ENCODE measurements at places on chromosomes 3 and 15.

DNA sequence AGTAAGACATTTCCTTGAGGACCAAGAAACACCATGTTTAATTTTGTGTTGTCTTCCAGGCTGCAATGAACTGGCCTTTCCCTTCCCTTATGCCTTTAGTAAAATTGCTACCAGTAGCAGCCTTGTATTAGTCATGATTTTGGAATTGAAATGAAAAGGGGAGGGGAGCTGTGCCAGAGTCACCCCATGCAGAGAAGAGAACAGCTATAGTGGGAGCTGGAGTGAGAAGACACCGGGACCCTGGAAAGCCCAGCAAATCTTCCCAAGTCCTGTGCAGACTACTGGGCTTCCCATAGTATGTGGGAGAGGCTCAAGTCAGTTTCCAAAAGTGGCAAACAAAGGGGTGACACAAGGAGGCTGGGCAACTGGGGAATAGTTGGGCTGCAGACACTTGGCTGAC lies 178.5 kb downstream of the NR1D2 start:
- DNase-seq = no peak

- no peak for DNase-seq
These were observed 50.1 kb downstream of the CADPS start for GRCh38 chr3:62824965-62825592.

- DNase-seq = no peak
These were observed 120.6 kb downstream of the ATG7 start for GRCh38 chr3:11392860-11393114.

DNA sequence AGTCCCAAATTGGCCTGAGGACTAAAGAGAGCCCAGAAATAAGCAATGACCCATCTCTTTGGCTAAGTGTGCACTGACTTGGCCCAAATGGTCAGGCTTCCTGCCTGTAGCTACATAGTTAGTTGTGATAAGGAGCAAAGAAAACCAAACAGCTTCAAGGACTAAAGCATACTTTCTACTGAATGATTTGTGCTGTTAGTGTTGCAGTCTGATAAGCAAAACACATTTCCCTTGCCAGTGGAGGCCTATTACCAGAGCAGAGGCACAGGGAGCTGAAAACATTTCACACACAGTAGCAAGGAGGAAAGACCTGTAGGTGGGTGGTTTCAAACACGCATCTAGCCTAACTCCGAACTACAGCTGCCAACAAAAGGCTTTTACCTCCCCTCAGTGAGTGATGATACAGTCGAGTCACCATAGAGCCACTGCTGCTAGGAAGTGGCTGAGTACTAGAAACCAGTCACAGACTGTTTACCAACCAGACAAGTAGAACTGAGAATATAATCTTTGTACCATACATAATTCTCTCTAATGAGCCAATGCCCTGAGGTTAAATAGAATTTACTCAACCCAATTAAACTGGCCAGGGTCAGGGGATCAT lies 222.3 kb upstream of the THBS1 start:
- DNase-seq = no peak

DNA sequence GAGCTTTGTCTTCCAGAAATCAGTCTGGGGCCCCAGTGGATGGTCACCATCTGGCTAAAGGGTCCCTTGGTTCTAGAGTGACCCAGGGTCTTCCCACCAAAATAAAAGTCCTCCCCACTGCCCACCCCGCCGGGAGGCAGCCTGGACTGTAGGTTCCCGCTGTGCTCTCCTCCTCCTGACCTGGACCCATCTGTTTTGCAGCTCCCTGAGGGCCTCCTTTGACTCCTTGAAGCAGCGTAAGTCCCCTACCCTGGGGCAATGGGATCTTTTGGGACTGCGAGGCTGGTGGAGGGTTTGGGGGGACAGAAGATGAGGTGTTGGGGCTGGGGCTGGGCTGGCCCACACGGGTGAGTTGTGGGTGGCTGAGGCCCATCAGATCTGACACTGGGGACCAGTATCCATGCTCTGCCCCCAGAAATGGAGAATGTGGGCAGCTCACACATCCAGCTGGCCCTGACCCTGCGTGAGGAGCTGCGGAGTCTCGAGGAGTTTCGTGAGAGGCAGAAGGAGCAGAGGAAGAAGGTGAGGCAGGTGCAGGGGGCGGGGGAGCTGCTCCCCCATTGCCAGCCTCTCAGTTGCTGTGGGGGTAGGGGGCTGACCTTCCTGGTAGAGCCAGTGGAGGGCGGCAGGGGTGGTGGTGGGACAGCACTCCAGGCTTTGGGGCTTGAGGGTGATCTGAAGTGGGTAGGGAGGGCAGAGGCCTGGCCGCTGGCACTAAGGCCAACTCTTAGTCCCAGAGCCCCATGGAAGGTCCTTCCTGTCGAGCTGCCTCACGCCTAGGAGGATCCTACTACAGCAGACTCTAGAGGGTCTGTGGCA lies 30.4 kb downstream of the PSTPIP1 start:
- no peak for DNase-seq

DNA sequence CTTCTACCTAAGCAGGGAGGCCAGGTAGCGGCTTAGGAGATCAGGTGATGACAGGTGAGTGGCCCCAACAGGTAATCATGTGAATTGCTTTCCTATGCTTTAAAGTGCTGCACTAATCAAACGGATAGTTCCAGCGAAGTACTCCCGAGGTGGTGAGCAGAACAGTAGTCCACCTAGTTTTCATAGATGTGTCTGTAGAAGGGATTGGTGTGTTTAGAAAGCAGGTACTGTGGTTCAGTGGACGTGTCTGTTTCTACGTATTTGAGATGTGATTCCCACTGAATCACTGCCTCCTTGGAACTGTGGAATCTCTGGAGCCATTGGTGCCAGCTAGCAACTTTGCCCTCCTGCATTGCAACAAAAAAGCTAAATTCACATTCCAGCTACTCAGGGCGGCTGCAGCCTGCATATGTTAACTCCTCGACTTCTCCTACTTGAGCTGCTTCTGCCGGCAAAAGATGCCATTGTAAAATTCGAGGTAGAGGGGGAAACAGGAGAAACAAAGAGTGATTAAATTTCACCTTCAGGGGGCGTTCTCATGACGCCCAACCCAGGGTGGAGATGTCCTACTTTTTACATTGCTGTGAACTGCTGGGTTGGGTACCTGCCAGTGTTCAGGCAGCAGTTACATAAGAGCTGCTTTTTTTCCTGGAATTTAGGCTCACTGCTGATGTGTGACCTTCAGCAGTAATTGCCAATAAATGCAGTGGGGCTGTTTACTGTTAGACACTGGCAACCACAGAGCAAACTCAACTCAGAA lies 227.3 kb downstream of the ITPR1 start:
- DNase-seq = no peak

GRCh38 chr3:125262161-125262560 lies 49.6 kb upstream of the SLC12A8 start:
- no peak for DNase-seq

- DNase-seq = no peak
These were observed 13.2 kb downstream of the PFKFB4 start for GRCh38 chr3:48543271-48543866.

GRCh38 chr15:48976444-48977088 lies 12.8 kb upstream of the SHC4 start:
- DNase-seq = no peak

GRCh38 chr15:59349680-59350420 lies 22.8 kb downstream of the MYO1E start:
- no peak for DNase-seq

GRCh38 chr3:155863072-155863784 lies 7.2 kb upstream of the GMPS start:
- DNase-seq = no peak

GRCh38 chr3:112092496-112093179 lies 6.4 kb downstream of the C3orf52 start:
- no peak for DNase-seq

GRCh38 chr3:129936757-129937156 lies 37.8 kb upstream of the TRH start:
- no peak for DNase-seq

DNA sequence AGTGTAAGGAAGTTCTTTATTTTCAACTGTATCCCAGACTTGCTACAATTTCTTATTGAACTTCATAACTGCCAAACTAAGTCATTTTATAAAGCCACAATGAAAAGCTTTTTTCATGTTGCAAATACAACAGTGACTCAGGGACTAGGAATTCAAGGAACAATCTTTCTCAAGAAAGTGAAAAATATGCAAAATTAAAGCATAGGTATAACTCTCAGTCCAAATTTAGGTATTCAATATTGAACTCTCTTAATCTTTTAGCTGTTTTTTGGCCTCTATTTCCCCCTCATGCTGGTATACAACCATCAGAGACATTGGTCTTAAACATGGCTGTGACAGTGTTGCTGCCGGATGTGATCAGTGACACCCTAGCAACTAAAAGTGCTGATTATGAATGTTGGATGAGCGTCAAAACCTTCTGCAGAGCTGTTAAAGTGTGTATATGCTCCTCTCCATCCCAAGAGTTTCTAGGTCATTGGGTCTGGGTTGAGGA lies 476.9 kb downstream of the ZNF385D start:
- DNase-seq = no peak

GRCh38 chr3:138124706-138125355 lies 7.4 kb downstream of the A4GNT start:
- DNase-seq = no peak

- no peak for DNase-seq
These were observed 6.9 kb upstream of the TNFSF10 start for GRCh38 chr3:172530101-172530561.

GRCh38 chr3:172613845-172614244 lies 90.6 kb upstream of the TNFSF10 start:
- no peak for DNase-seq

GRCh38 chr3:61177450-61177849 lies 73.8 kb downstream of the FHIT start:
- no peak for DNase-seq

DNA sequence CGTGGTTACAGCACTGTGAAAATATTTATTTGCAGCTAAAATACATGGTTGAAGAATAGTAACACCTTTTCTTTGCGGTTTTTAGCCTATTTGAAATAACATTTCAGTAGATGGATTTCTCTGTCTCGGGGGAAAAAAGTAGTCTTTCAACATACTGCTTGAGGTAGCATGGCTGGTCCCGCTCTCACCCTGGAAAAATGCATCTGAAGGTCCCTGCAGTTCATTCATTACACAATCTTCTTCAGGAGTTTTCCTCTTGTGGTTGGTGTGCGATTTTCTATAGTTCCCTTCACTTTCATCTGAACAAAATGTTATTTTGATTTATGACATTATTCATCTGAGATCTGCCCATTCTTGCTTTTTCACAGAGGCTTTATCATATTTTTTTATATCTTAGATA lies 75.9 kb downstream of the STRIT1 start:
- no peak for DNase-seq

DNA sequence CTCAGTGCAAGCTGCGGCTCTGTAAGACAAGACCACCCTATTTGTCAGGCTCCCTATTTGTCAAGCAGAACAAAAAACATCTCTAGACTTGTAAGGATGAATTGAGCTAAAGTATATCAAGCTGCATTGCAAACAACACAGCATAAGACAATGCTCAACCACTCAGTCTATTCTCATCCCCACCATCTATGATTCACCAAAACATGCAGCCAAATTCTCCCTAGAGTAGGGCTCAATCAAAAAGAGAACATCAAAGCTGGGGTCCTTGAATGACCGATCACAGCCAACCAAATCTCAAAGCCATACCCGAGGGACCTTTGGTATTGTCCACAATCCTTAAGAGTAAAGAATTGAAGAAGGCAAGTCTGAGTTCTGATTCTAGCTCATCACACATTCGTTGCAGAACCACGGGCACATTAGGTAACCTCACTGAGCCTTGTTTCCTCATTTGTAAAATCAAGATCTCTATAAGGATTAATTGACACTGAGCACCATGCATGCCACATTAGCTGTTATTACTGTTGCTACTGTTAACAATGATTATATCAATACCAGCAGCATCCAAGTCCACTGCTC lies 31.2 kb downstream of the RFTN1 start:
- DNase-seq = no peak

- peak; percentile 29 for DNase-seq
These were observed 453.7 kb downstream of the FOXP1 start for GRCh38 chr3:71129611-71130431.

DNA sequence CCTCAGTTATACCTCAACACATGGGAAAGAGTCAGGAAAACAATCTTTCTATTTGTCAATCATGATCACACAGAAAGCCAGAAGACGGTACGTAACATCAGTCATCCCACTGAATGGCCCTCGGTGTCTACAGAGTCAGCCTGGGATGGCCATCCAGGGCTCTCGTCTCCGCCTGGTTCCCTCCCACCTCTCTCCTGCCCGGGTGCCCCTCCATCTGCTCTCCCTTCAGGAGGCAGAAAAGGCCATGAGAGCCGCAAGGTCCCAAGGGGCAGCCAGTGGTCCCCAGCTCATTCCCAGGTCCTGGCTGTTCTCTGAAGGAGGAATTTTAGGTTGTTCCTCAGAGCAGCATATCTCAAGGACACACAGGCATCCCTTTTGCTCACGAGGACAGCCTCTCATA lies 4.4 kb upstream of the LRRC15 start:
- DNase-seq = no peak

GRCh38 chr3:197700095-197700494 lies 36.6 kb downstream of the RUBCN start:
- DNase-seq = no peak

DNA sequence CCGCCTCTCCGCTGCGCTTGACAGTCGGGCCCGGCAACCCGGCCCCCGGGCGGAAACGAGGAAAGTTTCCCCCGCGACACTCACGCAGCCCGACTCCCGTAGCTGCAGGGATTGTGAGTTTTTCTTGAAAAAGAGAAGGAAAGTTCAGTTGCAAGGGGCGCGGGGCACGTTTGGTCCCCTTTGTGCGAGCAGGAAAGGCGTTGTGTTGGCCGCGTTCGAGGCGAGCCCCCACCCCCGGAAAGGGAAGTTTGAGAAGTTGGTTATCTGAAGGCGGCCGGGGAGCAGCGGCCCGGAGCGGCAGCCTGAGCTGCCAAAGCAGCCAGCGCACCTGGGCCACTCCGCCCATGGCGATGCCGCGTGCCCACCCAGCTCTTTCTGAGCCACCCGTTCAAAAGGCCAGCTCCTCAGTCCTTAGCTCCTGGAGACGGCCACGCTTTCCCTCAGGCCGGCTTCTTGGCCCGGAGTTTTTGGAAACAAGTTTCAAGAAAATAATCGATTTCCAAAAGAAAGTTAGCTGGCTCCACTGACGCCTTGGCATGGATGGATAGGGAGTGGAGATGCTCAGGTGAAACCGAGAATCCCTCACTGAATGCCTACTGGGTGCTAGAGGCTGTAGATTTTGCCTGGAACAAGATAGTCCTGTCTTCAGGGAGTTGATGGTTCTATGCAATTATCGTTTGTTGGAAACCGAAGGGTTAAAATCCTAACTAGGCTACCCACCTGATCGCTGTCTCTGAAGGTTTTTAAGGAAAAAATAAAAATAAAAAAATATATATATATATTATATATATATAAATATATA lies 832 bp downstream of the TGFBR2 start:
- DNase-seq = no peak

GRCh38 chr3:12954891-12955650 lies 113.7 kb upstream of the RPL32 start:
- peak; percentile 60 for DNase-seq

- DNase-seq = no peak
These were observed 8.7 kb upstream of the GRM2 start for GRCh38 chr3:51698209-51698608.

Measured in NCI-H1105 treated with DMSO at 0.1 percent for 48 hours (cell line).